ENCODE measurements at places on chromosomes 5 and 9.
A peak's percentile ranks its signal among the peaks of the same experiment; 100 is the strongest.

GRCh38 chr5:7827610-7828009, 23.3 kb downstream of the CFAP90 start:
- DNase-seq, result no peak

GRCh38 chr5:95734906-95735305, 3.8 kb downstream of the RHOBTB3 start:
- no peak for DNase-seq

GRCh38 chr5:102668220-102668932, 86.7 kb upstream of the PAM start:
- DNase-seq, result no peak

DNA sequence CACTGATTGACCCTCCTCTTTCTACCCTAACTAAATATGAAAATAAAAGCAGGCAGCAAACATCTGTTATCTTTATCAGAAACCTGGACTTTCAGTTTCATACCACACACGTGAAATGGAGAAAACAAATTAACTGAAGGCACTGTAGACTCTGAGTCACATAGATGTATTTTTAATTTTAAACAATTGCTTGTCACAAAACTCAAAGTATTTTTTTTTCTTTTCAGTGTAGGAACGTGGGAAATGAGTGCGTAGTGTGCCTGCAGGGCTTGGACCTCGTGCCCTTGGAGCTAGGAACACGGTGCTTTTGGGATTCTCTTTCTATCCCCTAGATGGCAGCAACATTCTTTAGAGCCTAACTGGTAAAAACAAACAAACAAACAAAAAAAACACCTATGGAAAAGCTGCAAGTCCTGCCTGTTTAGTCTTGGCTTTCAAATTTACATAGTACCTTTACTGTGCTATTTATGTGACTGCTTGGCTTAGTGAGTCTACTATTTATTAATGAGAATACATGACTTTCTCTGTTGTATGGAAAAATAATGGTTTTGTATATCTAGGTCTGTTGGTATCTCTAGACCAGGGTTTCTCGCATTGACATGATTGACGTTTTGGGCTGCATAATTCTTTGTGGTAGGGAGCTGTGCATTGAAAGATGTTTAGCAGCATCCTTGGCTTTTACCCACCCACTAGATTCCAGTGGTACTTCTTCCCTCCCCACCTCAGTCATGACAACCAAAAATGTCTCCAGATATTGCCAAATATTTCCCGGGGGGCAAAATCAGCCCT, 16.8 kb upstream of the ACTBL2 start:
- peak; percentile 46 for DNase-seq

DNA sequence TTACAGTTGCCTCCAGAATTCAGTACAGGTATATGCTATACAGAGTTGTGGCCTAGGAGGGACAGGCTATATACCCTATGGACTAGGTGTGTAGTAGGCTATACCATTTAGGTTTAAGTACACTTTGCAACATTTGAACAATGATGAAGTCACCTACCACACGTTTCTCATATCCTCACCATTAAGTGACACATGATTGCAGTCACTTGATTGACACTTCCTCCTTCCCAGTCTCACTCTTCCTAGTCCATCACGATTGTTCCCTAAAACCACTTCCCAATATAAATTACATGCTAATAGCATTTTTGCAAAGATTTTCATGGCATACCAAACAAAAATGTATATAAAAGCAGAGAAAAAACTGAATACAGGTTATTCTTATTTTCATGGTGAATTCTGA, 312.2 kb downstream of the EPB41L4A start:
- no peak for DNase-seq

DNA sequence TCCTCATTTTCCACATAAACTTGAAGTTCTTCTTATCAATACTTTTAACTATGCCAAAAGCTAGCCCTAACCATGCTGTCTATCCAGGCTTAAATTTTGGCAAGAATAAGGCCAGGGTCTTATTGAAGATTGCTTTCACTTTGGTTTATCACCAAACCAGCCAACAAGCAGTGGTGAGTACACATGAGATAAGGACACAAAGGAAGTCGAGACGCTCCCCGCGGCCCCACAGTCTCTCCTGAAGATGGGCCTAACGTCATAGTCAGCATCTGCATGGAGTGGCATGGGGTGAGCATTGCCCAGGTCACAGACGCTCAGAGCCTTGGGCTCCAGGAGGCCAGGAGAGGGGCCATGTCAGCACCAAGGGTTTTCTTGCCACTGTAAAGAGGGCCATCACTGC, 80.3 kb downstream of the ATPSCKMT start:
- no peak for DNase-seq

- no peak for DNase-seq
Measured at GRCh38 chr9:88936668-88937067, 54.6 kb upstream of the S1PR3 start.

DNA sequence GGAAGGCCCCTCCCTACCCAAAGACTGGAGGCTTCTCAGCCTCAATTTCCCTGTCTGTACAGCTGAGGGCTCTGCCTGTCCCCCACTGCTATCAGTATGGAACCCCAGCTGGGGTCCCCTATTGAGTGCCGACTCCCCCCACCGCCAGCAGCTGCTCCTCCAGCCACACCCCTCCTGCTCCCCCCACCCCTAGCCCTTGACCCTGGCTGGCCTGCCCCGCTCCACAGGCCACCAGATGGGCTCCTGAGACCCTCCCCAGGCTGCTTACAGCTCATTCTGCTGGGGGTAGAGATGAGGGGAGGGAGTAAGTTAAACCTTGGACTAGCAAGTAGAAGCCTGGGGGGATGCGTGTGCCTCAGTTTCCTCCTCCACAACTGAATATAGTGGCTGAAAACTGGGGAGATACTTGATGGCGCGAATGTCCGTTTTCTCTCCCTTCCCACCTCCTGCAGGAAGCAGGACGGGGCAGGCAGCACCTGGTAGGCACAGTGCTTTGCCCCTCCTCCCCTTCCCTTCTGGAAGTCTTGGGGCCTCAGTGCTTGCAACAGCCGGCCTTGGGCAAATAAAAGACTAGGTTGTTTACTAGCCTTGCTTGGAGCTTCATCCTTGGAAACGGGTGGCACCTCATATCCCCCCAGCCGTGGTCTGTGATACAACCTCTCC, 19.1 kb downstream of the URM1 start:
- DNase-seq, result no peak

GRCh38 chr9:1857808-1858207, 157.3 kb upstream of the SMARCA2 start:
- no peak for DNase-seq

GRCh38 chr5:38167562-38167996, 90.8 kb upstream of the EGFLAM start:
- DNase-seq, result no peak

DNA sequence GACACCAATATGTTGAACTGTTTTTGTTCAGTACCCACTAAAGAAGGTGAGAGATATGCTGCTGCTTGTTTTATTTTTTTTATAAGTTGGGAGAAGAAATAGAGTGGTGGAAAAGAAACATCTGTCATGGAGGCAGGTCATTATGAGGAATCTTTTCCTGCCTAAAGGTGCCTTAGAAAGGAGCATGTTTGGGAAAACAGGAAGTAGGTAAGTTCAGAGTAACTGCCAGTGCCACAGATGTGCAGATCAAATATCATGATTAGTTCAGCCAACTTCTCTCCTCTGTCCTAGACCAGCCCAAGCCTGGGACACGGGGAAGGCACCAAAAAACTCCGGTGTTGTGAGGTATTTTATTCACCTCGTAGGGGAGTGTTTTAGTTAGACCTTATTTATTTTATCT, 144.2 kb downstream of the MAN2A1 start:
- DNase-seq, result no peak

DNA sequence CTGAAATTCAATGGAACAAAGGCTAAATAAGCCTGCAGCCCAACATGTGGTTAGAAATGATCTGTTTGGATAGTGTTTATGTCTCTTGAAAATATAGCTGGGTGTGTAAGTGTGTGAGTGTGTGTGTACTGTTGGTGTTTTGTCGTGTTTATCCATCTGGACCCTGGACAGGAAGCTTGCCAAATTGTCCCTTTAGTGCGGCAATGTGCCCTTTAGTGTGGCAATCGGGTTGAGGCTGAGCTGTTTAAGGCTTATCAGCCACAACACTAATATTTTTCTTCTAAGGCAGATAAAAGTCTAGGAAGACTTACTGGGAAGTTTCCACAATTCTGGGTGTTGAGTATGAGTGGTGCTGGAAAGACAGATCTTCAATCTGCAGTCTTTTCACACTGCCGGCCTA, 180.2 kb downstream of the YTHDC2 start:
- no peak for DNase-seq

DNA sequence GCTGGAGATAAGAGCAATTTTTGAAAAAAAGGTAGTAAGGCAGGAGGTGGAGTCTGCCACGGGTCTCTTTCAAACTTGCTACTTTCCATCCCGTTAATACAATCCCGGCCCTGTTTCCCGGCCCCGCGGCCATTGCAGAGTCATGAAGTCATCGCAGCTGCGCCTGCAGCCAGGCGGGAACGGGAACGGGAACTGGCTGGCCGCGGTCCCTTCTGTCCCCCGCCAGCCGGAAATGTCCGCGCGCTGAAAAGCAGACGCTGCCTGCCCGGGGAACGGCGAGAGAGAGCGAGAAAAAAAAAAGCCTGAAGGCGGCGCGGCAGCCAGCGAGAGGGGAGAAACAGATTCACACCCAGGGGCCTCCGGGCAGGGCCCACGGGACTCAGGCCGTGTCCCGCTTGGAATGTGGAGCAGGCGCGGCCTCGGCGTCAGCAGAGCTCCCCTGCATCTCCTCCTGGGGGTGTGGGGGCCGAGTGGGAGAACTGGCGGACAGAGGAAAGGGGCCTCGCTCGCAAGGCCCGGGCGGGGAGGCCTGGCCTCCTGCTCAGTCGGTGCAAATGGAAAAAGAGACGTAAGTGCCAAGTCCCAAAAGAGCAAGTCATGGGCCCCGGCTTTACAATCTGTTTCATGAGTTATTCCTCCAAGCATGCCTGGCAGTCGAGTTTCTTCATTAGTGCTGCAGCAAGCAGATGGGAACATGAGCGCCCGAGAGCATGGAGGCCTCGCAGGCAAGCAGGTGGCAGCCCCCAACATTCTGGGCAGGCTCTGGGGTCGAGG, 201.2 kb upstream of the GAS1 start:
- no peak for DNase-seq

DNA sequence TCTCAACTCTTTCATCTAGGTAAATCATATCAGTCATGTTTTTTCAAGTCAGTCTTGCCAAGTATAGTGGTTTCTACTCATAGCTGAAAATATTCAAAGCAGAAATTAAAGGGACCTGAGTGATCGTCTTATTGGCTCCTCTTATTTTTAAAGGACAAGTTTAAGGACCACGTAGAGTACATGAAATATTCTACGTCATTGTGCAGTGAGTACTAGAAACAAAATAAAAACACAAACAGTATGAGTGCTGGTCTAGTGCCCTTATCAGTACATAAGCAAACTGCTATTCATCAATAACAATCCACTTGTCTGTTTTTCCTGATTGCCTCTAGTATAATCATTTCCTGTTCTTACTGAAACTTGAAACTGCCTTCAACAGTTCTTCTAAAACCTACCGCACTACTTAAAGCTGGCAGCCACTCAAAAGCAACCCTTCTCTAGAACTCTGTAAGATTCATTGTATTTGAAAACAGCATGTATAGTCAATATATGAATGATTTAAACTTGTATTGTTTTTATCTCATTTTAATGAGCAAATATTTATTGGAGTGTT, 853.7 kb downstream of the TAF11L14 start:
- no peak for DNase-seq

GRCh38 chr5:81817086-81817485, 66.2 kb upstream of the SSBP2 start:
- no peak for DNase-seq

- DNase-seq, result no peak
Measured at GRCh38 chr9:2725898-2726649, 8.8 kb downstream of the KCNV2 start.

DNA sequence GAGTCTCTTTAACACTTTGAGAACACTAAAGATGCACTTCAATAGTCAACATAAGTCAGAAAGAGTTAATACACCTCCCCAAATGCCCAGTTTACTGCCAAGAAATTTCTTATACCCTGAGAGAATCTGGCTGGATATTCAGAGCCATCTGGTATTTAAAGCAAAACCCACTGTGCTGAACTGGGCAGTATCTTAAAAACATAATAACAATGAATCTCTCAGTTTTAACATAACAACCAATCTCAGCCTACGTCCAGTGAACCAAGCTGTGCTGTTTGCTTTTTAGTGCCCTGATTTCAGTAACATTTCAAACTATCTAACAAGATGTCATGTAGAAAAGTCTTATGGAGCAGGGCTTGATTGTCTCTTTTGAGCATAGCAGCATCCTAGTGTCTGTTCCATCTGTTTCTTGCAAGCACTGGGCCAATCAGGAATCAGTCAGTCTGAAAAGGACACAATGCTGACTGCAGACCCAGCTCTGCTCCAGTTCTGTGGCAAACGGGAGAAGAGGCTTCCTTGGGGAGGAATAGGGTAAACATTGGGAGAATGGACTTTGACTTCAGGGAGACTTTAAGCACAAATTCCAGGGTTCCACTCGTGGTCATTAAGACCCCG, 43.6 kb upstream of the FAM81B start:
- peak; percentile 77 for DNase-seq

DNA sequence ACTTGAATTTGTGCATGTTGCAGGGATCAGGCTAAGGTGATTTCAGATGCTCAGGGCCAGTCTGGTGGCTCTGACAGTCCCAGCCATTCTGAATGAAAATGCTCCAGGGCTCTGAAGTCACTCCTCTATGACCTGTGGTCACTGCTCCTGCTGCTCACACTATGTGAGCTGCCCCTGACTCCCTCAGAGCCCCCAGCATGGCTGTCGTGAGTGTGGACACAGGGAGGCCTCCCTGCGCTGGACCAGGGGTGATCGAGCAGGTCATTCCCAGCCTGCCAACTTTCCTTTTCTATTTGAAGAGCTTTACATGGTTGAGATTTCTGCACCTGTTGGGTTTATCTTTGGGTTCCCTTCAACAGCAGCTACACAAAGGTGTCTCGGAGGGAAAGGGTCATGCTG, 74.5 kb downstream of the WNK2 start:
- DNase-seq, result no peak

DNA sequence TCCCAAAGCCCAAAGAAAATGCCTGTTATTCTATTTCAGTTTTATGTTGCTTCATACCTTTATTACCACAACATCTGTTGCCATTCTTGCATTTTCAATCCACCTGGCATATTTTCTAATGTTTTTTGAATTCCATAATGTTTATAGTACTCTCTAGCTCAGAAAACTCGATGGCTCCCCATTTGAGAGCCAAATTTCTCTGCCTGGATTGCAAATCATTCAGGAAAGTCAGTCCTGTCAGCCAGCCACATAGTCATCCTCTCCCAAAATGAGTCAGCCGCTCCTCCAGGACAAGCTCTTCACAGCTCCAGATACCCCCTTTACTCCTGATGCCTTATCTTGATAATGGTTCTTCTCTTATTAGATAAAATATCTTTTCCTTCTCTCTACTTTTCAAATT, 78.2 kb upstream of the ADCY2 start:
- DNase-seq, result no peak

Data from NCI-H1694 treated with DMSO at 0.1 percent for 48 hours (cell line).